Astrocyte (in vitro differentiated cells and primary cell): ENCODE measurements at places on chromosomes 3 and 15. TPM values are rescaled to one million over a fixed set of nuclear protein-coding genes. Genes with fewer than 3 reads are reported as not detected.

DNA sequence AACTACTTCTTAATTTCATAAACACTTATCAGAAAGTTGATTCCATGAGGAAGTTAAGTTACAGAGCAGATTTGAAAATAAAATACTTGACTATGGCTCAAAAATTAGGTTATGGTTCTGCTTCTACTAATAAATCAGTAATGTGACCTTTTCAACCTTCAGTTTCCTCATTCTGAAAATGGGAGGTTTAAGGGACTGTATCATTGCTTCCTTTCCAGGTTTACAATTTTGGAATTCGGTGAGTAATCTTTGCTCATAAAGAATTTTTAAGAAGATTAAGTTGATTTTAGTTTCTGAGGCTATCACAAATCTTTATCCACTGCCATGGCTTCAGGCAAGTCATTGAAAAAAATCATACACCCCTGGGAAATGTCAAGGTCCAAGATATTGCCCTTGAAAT lies 1061.2 kb downstream of the DIPK2A start:
- DNase-seq = no peak
- H3K27ac ChIP-seq = no peak overlapping the region
- H3K4me1 ChIP-seq = no peaks in the 10 kb centered on the region
- no peak overlapping the region for H3K4me3 ChIP-seq

DNA sequence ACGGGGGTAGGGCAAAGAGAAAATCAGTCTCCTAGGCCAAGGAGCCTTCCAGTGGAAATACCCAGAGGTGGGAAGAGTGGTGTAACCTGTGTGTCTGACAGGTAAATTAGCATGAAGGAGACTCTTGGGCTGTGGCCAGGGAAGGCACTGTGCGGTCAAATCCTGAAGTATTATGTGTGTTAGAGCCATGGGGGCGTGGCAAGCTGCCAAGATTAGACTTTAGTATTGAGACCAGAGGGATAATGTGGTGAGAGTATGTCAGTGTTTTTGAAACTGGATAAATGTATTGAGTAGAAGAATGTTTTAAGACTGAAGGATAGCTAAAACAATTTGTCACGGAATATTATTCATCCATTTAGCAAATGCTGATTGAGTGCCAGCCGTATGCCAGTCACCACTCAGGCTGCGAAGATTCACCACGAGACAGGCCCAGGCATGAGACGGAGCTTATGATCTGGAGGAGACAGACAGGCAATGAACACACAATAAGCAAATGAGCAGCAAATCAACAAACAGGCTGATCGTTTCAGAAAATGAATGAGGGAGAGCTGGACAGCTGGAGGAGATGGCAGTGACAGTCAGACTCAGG lies 445.9 kb downstream of the MCTP2 start:
- H3K4me1 ChIP-seq = no peaks in the 10 kb centered on the region
- H3K27me3 ChIP-seq = no peaks in the 10 kb centered on the region
- no peak overlapping the region for H3K27ac ChIP-seq
- no peak overlapping the region for H3K4me3 ChIP-seq
- no peak for DNase-seq

DNA sequence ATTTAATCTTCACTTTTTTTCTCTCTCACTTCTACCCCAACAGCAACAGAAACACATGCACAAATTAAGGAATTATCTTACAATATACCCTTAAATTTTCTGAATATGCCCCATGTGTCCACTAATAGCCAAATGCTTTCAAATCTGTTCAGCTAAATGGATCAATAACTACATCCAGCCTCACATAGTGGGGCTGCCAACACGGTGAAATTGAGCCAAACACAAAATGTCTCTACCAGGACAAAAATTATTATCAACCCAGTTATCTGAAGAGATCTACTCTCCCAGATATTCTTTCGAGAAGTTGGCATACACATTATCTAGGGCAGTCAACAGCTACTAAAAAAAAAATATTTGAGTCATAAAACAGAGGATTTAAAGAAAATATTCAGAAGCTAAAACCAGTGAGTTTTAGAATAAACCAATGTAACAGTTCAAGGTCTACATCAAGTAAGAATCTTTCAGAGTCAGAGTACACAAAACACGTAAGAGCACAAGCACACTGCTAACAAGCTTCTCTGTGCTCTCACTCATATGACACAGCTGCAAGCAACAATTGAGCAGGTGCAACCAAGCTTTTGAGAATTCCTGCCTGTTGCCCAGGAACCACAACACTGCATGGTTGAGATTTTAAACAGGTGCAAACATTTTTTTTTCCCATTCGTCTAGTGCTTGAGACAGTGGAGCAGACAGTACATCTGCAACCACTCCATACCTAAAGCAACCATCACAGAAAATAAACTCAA lies 247.7 kb downstream of the ZBTB20 start:
- peak; percentile 22 for DNase-seq
- no peaks in the 10 kb centered on the region for H3K27me3 ChIP-seq
- no peak overlapping the region for H3K27ac ChIP-seq

- peaks cover 9% of the 10 kb centered on the region for H3K4me1 ChIP-seq
- H3K36me3 ChIP-seq = no peaks in the 10 kb centered on the region
- no peaks in the 10 kb centered on the region for H3K27me3 ChIP-seq
- no peak overlapping the region for H3K4me3 ChIP-seq
- no peak overlapping the region for H3K27ac ChIP-seq
These were observed 48.7 kb upstream of the SKOR1 start for GRCh38 chr15:67776600-67776999.

GRCh38 chr3:105593315-105593714 lies 226.6 kb downstream of the ALCAM start:
- peaks cover 13% of the 10 kb centered on the region for H3K4me1 ChIP-seq
- H3K4me3 ChIP-seq = no peak overlapping the region
- H3K27me3 ChIP-seq = no peaks in the 10 kb centered on the region

- H3K27ac ChIP-seq = no peak overlapping the region
- H3K4me1 ChIP-seq = peaks cover 1% of the 10 kb centered on the region
- no peaks in the 10 kb centered on the region for H3K36me3 ChIP-seq
- no peak overlapping the region for H3K4me3 ChIP-seq
These were observed 143.0 kb upstream of the CTDSPL start for GRCh38 chr3:37718632-37719031.

DNA sequence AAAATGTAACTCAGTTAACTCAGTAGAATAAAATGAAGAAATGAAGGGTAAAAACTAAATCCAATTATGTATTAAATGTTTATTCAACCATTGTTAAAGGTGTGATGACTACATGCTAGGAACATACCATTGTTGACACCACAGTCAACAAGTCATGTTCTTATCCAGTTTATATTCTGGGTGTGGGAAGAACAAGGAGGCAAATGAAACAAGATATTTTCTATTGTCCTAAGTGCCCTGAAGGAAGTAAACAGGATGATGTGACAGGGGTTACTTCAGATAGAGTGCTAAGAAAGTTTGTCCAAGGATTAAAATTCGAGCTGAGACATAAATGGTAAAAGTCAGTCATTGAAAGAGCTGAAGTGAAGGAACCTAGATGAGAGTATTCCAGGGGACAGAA lies 13.1 kb downstream of the AP3S2 start:
- H3K27me3 ChIP-seq = no peaks in the 10 kb centered on the region
- DNase-seq = no peak
- H3K4me3 ChIP-seq = no peak overlapping the region

DNA sequence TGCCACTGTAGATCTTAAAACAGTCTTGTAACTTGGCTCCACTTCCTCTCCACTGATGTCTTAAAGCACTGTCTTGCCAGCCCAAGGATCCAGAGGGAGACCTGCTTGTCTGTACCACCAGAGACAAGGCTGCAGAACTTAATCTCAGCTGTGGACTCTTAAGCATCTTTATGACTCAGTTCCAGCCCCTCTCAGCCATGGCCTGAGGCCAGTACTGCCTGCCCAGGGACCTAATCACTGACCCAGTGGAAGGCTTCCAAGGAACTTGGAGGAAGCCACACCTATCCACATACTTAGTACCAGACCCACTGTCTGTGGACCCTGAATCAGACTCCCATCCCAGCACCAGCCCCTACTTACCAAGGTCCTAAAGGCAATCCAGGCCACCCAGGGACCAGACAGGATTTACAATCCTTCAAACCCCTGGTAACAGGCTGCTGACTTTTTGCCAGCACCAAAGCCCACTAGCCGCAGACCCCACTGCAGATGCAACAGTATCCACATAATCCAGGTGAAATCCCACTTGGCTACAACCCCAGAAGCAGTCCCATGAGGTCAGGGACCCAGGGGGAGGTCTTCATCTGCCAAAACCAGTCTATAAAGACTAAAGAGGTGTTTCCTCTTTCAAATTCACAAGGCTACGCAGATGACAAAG lies 41.9 kb upstream of the PRR20G start:
- no peak for DNase-seq
- H3K36me3 ChIP-seq = no peaks in the 10 kb centered on the region
- no peaks in the 10 kb centered on the region for H3K27me3 ChIP-seq
- no peak overlapping the region for H3K4me3 ChIP-seq
- no peaks in the 10 kb centered on the region for H3K4me1 ChIP-seq

DNA sequence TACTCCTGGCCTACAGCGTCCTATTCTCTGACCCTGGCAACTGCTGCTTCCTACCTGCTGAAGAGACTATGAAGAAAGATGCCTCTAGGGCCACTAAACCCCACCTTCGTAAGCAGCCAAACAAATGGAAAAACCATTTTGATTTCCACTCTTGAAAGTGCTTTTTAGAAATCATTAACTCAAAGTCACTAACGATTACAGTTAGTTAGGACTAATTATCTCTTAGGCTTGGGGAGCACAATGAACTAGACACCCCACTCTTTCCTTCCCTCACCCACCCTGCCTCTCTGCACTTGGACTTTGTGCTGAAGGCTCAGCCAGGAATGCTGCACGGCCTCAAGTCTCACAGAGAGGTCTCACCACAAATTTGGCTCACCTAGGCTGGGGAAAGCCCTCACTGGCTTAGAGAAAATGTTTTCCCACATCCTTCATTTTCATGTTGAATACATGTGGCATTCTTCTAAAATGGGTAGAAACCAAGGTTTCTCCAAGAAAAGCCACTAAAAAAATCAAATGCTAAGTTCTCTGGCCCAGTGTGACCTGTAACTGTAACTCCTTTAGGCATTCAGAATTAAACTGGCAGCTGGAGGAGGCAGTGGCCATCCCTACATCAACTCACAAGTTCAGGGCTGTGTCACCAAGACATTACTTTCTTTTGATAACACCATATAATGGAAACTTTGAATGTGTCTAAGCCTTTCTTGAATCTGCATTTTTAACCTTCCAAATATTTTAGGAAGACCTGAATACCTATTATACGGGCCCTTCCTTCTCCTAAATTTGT lies 47.1 kb downstream of the NPTN start:
- H3K4me3 ChIP-seq = no peak overlapping the region
- no peaks in the 10 kb centered on the region for H3K27me3 ChIP-seq
- DNase-seq = peak; percentile 14
- no peak overlapping the region for H3K27ac ChIP-seq
- no peaks in the 10 kb centered on the region for H3K4me1 ChIP-seq

DNA sequence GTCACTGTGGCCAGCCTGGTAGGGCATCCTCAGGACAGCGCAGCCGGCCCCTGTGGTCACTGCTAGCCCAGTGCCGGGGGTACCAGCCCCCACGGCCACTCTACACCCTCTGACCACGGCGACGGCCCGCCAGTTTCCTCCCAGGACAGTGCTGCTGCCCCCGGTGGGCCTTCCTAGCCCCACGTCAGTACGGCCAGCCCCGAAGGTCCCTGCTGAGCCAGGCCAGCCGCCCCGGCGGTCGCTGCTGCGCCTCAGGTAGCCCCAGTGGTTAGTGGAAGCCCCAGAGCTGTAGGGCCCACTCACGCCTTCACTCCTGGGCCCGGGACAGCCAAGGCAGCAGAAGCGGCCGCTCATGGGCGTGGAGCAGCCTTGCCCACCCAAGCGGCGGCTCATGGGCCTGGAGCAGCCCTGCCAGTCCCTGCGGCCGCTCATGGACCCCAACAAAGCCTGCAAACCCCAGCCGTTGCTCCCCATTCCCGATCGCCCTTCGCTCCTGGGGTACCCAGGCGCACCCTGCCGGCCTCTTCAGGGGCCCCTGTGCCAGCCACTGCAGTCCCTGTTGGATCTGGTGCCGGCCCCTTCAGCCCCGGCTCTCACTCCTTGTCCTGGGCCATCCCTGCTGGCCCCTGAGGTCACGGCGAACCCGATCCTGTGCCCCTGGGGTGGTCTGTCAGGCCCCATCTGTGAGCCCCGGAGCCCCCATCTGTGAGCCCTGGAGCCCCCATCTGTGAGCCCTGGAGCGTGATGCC lies 9.5 kb upstream of the ROPN1B start:
- H3K4me1 ChIP-seq = no peaks in the 10 kb centered on the region
- H3K4me3 ChIP-seq = no peak overlapping the region
- no peak overlapping the region for H3K27ac ChIP-seq
- no peaks in the 10 kb centered on the region for H3K36me3 ChIP-seq

GRCh38 chr3:30253832-30254231 lies 352.6 kb upstream of the TGFBR2 start:
- no peaks in the 10 kb centered on the region for H3K4me1 ChIP-seq
- no peak overlapping the region for H3K27ac ChIP-seq
- no peaks in the 10 kb centered on the region for H3K27me3 ChIP-seq
- no peaks in the 10 kb centered on the region for H3K36me3 ChIP-seq

DNA sequence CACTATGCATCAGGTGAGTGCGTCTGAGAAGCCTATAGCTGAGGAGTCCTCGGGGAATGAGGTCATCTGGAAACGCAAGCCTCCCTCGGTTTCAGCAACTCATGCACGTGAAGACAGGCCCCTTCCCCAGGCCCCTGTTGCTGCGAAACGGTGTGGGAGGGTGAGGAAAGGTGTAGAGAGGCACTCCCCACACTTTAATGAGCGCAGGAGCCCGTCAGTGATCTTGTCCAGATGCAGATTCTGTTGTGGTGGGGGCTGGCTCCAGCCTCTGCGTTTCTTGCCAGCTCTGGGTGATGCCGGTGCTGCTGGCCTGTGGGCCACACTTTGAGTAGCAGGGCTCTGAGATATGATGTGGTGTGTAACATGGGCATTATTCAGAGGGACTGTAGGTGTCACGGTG lies 38.6 kb upstream of the LACTB start:
- no peak for DNase-seq
- no peak overlapping the region for H3K4me3 ChIP-seq
- no peak overlapping the region for H3K27ac ChIP-seq
- H3K27me3 ChIP-seq = no peaks in the 10 kb centered on the region
- peaks cover 9% of the 10 kb centered on the region for H3K4me1 ChIP-seq

- no peaks in the 10 kb centered on the region for H3K36me3 ChIP-seq
- no peaks in the 10 kb centered on the region for H3K4me1 ChIP-seq
- H3K4me3 ChIP-seq = no peak overlapping the region
- no peak overlapping the region for H3K27ac ChIP-seq
These were observed 210.0 kb upstream of the PPP2R3A start for GRCh38 chr3:135755330-135756105.

DNA sequence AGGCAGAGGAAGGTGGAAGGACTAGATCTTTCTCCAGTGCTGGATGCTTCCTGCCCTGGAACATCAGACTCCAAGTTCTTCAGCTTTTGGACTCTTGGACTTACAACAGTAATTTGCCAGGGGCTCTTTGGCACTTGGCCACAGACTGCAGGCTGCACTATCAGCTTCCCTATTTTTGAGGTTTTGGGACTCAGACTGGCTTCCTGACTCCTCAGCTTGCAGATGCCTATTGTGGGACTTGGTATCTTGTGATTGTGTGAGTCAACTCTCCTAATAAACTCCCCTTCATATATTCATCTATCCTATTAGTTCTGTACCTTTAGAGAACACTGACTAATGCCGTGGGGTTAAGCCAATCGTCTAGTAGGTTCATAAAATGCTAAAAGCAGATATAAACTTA lies 8.8 kb upstream of the B3GNT5 start:
- peaks cover 5% of the 10 kb centered on the region for H3K27me3 ChIP-seq
- no peaks in the 10 kb centered on the region for H3K4me1 ChIP-seq
- H3K27ac ChIP-seq = no peak overlapping the region
- no peak overlapping the region for H3K4me3 ChIP-seq
- peak; percentile 23 for DNase-seq

RAB7A gene
- 305 and 319 TPM in 2 replicates for total RNA-seq

PLA2G4D gene
- total RNA-seq = not detected in 2 replicates

ZNF860 gene
- 2.7 and 3.7 TPM in 2 replicates for total RNA-seq

ATP13A4 gene
- total RNA-seq = 0.34 and 0.70 TPM in 2 replicates

KBTBD13 gene
- total RNA-seq = not detected in 2 replicates

GHSR gene
- total RNA-seq = not detected in 2 replicates

CYP19A1 gene
- total RNA-seq = 0.65 and 0.75 TPM in 2 replicates

GRAMD2A gene
- total RNA-seq = 0.68 and 0.77 TPM in 2 replicates

LXN gene
- total RNA-seq = 18.1 and 24.0 TPM in 2 replicates

UBA7 gene
- total RNA-seq = 18.9 and 26.2 TPM in 2 replicates
